ENCODE measurements at places on chromosomes 6 and 20. TPM values are rescaled to one million over a fixed set of nuclear protein-coding genes. Genes with fewer than 3 reads are reported as not detected.

Gene NKAPL
- 1.2 TPM for total RNA-seq

Gene NHSL1
- total RNA-seq = 31.4 TPM

Gene POPDC3
- total RNA-seq = not detected

Gene GGTLC1
- total RNA-seq = not detected

DNA sequence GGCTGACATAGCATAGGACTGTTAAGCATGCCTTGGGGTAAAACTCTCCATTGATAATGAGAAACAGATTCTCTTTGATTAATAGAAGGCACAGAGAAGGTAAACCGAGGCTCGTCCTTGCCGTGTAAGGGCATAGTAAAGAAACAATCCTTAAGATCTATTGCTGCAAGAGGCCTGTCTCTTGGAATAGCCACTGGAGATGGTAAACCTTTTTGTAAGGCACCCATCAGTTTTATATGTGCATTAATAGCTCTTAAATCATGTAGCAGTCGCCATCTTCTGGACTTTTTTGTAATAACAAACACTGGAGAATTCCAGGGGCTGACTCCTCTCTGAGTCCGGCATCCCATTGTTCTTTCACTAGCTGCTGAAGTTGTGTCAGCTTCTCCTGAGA is 8.4 kb upstream of the ABHD12 start:
- H3K4me3 ChIP-seq = no peak overlapping the region
- H3K4me1 ChIP-seq = peaks cover 5% of the 10 kb centered on the region
- DNase-seq = no peak
- H3K36me3 ChIP-seq = no peaks in the 10 kb centered on the region
- no peak overlapping the region for H3K27ac ChIP-seq
- no peaks in the 10 kb centered on the region for H3K27me3 ChIP-seq

DNA sequence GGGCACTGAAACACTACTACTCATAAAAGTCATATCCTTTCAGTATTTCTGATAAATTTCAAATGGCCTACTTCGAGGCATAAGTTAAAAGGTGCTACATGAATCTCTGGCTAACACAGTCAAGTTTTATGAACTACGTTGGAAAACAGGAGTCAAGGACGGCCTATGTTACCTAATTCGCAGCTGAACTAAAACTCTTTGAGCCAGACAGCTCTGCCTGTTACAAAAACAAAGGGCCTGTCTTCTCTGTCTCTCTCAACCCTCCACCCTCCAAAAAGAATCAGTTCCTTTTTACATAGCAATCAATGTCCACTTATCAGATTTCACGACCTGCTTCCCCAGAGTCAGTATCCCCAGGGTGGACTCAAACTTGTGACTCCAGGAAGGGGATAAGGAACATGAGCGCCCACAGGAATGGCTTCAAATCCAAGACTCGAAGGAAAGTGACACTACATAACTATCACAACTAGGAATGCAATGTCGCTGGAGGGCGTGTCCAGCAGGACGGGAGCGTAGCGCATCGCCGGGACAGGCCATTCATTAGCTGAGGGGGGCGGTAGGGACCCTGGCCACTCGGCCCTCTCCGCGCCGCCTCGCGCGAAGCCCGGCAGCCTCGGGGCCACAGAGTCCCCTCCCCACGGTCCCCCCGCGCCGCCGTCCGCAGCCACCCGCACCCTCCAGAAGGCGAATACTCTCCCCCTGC is 591 bp downstream of the IBTK start:
- no peaks in the 10 kb centered on the region for H3K4me1 ChIP-seq
- H3K4me3 ChIP-seq = peak overlapping the region; percentile 86
- no peaks in the 10 kb centered on the region for H3K27me3 ChIP-seq
- peak overlapping the region; percentile 96 for H3K27ac ChIP-seq
- no peaks in the 10 kb centered on the region for H3K36me3 ChIP-seq

DNA sequence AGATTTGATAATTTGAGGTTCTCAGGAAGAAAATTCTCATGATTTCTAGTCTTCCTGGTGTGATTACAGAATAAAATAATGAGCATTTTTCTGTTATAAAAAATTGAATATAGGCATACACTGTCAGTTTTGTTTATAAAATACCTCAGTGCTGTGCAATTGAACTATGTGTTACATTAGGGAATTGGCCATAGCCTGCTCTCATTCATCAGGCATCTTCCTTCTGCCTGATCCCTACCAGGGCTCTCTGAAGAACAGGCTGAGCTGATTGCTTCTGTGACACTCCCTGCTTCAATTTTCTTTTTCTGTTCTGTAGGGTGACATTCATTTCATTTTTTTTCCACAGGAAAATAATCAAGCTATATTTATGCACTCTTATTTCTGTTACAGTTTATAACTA is 162.8 kb downstream of the PHF3 start:
- H3K27ac ChIP-seq = no peak overlapping the region
- H3K27me3 ChIP-seq = no peaks in the 10 kb centered on the region
- no peaks in the 10 kb centered on the region for H3K36me3 ChIP-seq
- H3K4me1 ChIP-seq = no peaks in the 10 kb centered on the region
- no peak for DNase-seq

GRCh38 chr20:63371291-63371865 is 10.2 kb upstream of the CHRNA4 start:
- no peak overlapping the region for H3K4me3 ChIP-seq
- no peak overlapping the region for H3K27ac ChIP-seq
- DNase-seq = no peak
- H3K36me3 ChIP-seq = no peaks in the 10 kb centered on the region
- no peaks in the 10 kb centered on the region for H3K27me3 ChIP-seq
- no peaks in the 10 kb centered on the region for H3K4me1 ChIP-seq

GRCh38 chr20:2364044-2364443 is 16.7 kb upstream of the TGM6 start:
- no peak overlapping the region for H3K4me3 ChIP-seq
- no peaks in the 10 kb centered on the region for H3K27me3 ChIP-seq

DNA sequence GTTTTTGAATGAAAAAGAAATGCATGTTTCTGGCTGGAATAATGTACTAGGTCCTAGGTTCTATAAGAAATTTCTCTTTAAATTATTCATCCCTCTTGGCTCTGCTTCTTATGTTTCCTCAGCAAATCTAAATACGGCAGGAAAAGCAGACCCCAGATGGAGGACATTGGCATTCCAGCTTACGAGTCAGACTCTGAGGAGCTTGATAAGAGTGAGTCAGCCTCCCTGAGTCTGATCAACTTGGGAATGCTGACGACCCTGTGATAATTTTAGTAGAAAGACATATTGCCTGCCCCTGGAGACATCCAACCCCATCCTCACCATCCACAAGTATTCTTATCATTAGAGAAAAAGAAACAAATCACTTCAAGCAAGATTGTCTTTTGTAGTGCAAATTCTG is 509.7 kb upstream of the MARCKS start:
- no peaks in the 10 kb centered on the region for H3K4me1 ChIP-seq
- H3K27me3 ChIP-seq = no peaks in the 10 kb centered on the region
- no peak for DNase-seq
- H3K27ac ChIP-seq = no peak overlapping the region
- H3K4me3 ChIP-seq = no peak overlapping the region
- H3K36me3 ChIP-seq = no peaks in the 10 kb centered on the region

GRCh38 chr20:2385026-2385425 is 4.3 kb downstream of the TGM6 start:
- no peaks in the 10 kb centered on the region for H3K4me1 ChIP-seq
- no peak for DNase-seq
- H3K36me3 ChIP-seq = no peaks in the 10 kb centered on the region
- no peak overlapping the region for H3K4me3 ChIP-seq
- H3K27me3 ChIP-seq = no peaks in the 10 kb centered on the region

- no peak for DNase-seq
- H3K36me3 ChIP-seq = no peaks in the 10 kb centered on the region
- H3K4me1 ChIP-seq = peaks cover 2% of the 10 kb centered on the region
- no peak overlapping the region for H3K4me3 ChIP-seq
- no peak overlapping the region for H3K27ac ChIP-seq
Observed at GRCh38 chr6:32885698-32886286, 31.8 kb downstream of the PSMB9 start.

DNA sequence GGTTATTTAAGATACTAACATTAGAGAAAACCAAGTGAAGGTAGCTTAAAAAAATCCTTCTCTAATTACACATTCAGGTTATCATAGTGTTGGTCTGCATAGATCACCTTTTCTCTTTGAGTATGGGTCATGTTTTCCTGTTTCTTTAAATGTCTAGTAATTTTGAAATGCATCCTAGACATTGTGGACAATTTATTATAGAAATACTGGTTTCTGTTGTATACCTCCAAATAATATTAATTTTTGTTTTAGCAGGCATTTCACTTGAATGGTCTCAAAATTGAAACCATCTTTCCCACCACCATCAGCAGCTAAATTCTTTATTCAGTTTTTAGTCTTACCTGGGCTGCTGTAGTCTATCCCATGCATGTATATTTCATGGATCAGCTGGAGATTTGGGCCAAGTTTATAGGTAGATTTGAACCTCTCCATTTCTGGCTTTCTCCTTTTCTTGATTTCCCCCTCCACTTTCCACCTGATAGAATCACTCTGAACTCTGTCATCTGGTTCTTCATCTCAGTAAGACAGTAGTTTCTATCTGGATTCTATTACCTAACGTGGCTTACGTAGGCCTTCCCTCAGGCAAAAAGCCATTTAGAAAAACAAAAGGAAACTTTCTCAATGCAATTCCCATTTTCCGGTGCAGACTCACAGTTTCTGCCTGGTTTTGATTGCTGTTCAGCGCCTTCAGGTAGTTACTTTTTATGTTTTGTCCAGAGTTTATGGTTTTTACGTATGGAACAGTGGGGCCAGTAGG is 52.3 kb downstream of the ZFAND3 start:
- no peaks in the 10 kb centered on the region for H3K27me3 ChIP-seq
- no peak overlapping the region for H3K4me3 ChIP-seq
- H3K4me1 ChIP-seq = peaks cover 5% of the 10 kb centered on the region

DNA sequence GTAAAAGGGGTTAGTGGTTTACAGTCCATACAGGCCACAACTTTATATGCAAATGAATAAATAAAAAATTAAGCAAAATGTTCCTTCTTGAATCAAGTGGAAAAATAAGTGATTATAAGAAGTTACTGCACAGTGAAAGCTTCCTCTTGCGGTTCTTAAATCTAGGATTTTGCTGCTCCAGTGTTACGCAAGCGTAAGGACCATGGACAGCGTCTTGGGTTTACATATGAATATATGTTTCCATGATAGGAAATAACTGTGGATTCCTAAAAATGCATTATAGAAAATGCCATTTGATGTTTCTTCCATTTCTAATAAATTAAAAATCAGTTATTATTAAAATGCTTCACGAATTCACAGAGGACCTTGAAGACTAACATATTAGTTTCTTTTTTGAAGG is 176.6 kb upstream of the POU3F2 start:
- DNase-seq = peak; percentile 59
- no peaks in the 10 kb centered on the region for H3K4me1 ChIP-seq
- H3K27me3 ChIP-seq = no peaks in the 10 kb centered on the region
- no peak overlapping the region for H3K4me3 ChIP-seq
- no peaks in the 10 kb centered on the region for H3K36me3 ChIP-seq
- no peak overlapping the region for H3K27ac ChIP-seq

DNA sequence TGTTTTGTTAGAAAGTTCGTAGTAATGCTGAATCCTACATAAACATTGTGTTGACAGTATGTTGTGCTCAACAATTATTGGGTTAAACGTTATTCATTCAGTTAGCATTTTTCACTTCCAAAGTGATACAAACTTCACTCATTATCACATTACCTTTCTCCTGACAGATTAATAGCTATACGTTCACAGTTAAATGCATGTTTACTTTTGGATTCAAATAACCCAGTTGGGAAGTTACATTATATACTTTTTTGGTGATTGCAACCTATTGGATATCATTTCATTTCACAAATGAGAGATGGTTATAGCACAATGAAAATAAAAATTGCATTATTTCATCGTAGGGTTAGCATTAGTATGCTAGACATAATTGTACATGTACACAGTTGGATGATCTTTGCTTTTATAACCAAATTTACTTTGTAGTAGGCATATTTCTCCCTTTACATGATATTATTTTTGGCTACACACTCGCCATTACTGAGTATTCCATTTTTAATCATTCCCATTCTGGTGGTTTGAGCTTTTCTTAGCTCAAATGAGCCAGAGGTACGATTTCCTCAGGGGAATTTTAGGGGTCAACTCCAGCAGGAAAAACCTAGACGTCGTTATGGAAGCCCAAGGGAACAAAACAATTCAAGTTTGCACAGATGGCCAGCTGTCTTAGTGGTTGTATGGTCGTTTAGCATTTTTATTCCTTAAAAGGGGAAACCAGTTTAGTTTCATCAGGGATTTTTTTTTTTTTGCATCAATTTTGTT is 2.1 kb upstream of the HIVEP1 start:
- H3K27ac ChIP-seq = peak overlapping the region; percentile 99
- peak; percentile 62 for DNase-seq
- no peaks in the 10 kb centered on the region for H3K27me3 ChIP-seq
- no peaks in the 10 kb centered on the region for H3K36me3 ChIP-seq
- H3K4me3 ChIP-seq = peak overlapping the region; percentile 75
- peaks cover 3% of the 10 kb centered on the region for H3K4me1 ChIP-seq

GRCh38 chr6:163402616-163403015 is 11.9 kb upstream of the QKI start:
- H3K27ac ChIP-seq = no peak overlapping the region
- peaks cover 2% of the 10 kb centered on the region for H3K4me1 ChIP-seq
- DNase-seq = no peak
- H3K27me3 ChIP-seq = no peaks in the 10 kb centered on the region
- no peaks in the 10 kb centered on the region for H3K36me3 ChIP-seq

DNA sequence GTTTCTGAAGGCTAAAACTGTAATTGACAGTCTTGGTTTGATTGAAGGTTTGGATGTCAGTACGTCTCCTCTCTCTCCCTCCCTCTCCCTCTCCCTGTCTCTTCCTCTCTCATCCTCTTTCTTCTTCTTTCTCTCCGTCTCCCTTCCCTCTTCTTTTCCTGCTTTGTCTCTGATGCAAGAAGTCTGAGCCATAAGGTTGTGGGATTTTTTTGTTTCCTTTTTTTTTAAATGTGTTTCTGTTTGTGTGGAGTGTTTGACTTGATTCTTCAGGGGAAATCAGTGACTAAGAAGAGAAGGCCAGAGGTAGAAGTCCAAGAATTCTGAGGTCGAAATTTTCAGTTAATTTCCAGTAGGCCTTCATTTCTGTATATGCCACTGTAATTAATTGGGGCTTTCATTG is 111.9 kb downstream of the FOXO3 start:
- H3K4me3 ChIP-seq = no peak overlapping the region
- no peaks in the 10 kb centered on the region for H3K27me3 ChIP-seq
- H3K4me1 ChIP-seq = peaks cover 35% of the 10 kb centered on the region

Measured in kidney (tissue), 22 donors.